ENCODE measurements at places on chromosomes 5 and 9.
A peak's percentile ranks its signal among the peaks of the same experiment; 100 is the strongest.

- no peak for DNase-seq
Observed at GRCh38 chr5:88263349-88263748, 5.3 kb downstream of the TMEM161B start.

- DNase-seq: no peak
Observed at GRCh38 chr5:162268694-162269481, 201.3 kb downstream of the GABRG2 start.

GRCh38 chr5:112179290-112179689 is 239.8 kb downstream of the EPB41L4A start:
- DNase-seq: no peak

- DNase-seq: peak; percentile 21
Observed at GRCh38 chr5:140628711-140629110, 4.3 kb downstream of the CD14 start.

GRCh38 chr5:73644385-73644963 is 18.5 kb downstream of the ARHGEF28 start:
- DNase-seq: no peak
